ENCODE measurements at places on chromosomes 16 and 17.

- DNase-seq = no peak
Measured at GRCh38 chr17:5248821-5249479, 14.3 kb upstream of the SCIMP start.

- DNase-seq = no peak
Measured at GRCh38 chr16:69270831-69271230, 40.3 kb upstream of the VPS4A start.

DNA sequence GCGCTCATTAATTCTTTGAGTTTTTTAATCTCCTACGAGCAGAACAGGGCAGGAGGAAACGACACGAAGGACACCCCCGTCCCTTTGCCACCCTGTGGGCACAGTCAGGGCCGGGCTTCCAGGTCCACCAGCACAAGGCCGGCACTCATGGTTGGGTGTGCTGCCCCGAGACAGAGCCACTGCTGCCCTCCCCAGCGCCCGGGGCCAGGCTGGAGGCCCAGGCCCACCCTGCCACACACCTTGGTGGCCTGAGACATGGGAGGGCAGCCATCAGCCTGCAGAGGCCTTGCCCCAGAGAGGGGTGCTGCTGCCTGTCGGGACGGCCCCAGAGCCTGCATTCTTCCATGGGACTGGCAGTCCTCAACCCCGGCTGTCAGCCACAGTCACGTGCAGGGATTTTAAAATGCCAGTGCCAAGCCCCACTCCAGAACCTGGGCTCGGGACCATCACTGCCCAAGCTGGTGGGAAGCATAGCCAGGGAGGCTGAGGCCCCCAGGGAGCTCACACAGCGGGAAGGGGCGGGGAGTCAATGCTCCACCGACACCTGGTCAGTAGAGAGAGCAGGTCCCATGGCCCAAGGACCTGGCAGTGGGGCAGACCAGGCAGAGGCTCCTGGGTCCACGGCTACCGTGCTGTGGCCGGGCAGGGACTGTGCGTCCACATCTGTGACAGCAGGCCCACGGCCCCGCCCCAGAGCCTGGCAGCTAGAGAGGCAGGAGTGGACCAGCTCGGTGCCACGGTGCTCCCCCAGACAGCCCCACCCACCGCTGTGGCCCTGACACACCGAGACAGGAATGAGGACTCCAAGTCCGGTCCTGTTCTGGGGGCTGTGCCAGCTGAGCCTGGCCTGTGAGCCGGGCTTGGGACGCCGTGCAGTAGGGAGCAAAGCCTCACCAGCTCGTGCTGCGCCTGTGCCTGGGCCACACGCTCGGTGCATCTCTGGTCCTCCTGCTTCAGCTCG, 27.5 kb downstream of the CEP131 start:
- no peak for DNase-seq

DNA sequence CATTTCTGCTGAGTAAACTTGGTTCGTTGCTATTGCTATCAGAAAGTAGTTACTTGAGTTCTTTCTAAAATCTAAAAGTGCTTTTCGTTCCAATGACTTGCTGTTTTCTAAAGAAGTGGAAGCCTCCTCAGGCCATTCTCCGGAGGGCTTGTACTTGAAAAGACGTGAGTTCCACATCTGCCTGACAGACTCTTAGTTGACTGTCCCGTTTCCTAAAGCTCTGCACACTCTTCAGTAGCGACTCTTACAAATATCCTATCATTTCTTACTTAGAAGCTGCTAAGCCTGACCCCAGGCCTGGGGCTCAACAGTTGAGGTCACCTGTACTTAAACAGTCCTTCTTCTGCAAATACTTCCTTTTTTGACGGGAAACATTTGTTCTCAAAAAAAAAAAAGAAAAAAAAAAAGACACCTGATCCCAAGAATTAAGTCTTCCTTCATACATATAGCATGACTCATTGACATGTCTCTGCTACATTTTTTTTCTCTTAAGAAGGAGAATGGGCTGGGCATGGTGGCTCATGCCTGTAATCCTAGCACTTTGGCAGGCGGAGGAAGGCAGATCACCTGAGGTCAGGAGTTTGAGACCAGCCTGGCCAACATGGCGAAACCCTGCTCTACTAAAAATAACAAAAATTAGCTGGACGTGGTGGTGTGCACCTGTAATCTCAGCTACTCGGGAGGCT, 61.5 kb downstream of the DHRS7C start:
- peak; percentile 28 for DNase-seq

GRCh38 chr16:82888591-82889001, 261.8 kb downstream of the CDH13 start:
- peak; percentile 47 for DNase-seq
